ENCODE measurements at places on chromosomes 12 and 14.

DNA sequence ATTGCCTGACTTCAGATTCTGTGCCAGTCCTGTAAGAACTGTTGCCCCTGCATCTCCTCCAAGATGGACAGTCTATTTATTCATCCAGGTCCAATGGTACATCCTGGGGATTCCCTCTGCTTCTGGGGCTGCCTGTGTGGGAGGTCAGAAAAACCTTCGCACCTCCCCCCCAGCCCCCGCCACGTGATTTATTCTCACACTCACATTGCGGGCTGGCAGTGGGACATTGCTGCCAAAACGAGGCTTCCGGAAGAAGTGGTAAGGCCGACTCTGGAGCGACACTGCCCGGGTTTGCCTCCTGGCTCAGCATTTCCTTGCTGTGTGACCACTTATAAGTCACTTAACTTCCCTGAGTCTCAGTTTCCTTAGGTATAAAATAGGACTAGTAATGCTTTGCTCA, 5.9 kb upstream of the RTL1 start:
- DNase-seq = no peak

DNA sequence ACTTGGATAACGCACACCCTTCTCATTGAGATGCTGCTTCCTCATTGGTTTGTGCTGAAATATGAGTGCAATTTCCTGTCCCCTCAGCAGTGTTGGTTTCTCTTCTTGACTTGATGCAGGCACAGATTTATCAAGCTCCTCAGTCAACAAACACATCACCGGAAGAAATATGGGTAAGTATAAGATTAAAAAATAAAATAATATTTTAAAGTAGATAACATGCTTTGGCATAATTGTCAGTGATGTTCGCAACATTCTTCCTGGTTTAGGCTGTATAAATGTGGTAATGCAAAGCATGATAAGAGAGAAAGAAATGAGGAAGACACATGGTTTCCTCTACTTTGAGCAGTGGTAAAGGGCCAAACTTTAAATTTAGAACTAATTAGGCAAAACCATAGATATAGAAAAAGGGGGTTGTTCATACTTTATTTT, at the start of gene GPR65:
Gene GPR65 (plus strand): TSS at position 86 of the 432 bp plus-strand sequence. CDS start 5,713 bp downstream, outside the sequence.
- no peak for DNase-seq

- no peak for DNase-seq
Measured at GRCh38 chr14:100065111-100065871, at the start of gene EVL. TSS of gene EVL (plus strand) at chr14:100065422. CDS start at chr14:100065501, 79 bp downstream.

- no peak for DNase-seq
Measured at GRCh38 chr14:67111022-67111421, 78.2 kb upstream of the GARIN2 start.

DNA sequence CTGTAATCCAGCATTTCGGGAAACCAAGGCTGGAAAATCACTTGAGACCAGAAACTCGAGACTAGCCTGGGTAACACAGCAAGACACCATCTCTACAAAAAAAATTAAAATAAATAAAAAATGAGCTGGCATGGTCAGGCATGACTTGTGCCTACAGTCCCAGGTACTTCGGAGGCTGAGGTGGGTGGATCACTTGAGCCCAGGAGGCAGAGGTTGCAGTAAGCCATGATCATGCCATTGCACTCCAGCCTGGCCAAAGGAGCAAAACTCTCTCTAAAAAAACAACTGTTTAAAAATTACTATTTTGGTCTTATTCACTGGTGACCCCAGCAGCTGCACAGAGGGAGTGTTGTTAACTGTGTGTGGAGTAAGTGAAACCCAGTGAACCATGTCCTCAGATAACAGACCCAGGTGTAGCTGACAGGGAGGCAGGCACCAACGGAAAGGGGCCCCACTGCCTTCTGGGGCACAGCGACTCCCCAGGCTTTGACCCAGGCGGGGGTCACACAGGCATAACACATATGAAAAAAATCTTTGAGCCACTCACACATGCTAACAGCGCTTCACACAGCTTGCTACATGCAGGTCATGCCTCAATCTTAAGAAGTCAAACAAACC, 12.1 kb downstream of the DDX54 start:
- no peak for DNase-seq

DNA sequence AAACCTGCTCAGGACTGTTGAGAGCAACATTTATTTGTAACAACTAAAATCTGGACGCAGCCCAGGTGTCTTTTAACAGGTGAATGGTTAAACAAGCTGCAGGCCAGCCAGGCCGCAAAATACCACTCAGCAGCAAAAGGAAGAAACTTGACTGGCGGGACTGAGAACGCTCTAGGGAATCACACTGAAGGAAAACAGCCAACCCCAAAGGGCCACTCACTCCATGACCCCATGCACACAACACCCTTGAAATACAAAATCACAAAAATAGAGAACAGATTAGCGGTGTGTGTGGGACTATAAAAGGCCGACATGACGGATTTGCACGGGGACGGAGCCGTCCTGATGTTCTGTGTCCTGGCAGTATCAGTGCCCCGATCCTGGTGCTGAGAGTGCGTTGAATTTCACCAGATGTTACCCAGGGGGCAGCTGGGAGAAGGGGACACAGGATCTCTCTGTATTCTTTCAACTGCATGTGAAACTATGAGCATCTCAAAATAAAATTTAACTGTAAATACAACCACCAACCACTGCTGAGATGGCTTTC, 23.0 kb downstream of the VPS37B start:
- no peak for DNase-seq
